Mesenteric fat pad (tissue), 1 donor: ENCODE measurements at places on chromosomes 3 and 15. TPM values are rescaled to one million over a fixed set of nuclear protein-coding genes. Genes with fewer than 3 reads are reported as not detected.

GRCh38 chr15:54812383-54812782 is 384.4 kb downstream of the RSL24D1 start:
- no peak for DNase-seq

DNA sequence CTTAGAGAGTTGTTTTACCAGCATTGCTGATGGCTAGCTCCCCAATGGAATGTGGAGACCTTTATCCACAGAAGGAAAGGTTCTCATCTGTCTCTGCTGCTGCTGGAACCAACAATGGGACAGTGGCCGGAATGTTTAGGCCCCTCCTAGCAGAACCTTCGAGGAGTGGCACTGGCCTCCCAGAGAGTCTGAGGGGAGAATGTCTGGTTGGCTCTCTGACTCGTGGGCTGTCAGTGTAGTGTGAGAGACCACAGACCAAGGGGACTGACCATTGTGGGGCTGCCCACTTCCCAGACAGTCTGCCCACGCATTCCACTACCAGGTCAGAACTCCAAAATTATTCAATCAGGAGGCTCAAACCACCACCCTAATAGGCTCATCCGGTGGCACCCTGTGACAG is 5.1 kb downstream of the RASL12 start:
- no peak for DNase-seq

DNA sequence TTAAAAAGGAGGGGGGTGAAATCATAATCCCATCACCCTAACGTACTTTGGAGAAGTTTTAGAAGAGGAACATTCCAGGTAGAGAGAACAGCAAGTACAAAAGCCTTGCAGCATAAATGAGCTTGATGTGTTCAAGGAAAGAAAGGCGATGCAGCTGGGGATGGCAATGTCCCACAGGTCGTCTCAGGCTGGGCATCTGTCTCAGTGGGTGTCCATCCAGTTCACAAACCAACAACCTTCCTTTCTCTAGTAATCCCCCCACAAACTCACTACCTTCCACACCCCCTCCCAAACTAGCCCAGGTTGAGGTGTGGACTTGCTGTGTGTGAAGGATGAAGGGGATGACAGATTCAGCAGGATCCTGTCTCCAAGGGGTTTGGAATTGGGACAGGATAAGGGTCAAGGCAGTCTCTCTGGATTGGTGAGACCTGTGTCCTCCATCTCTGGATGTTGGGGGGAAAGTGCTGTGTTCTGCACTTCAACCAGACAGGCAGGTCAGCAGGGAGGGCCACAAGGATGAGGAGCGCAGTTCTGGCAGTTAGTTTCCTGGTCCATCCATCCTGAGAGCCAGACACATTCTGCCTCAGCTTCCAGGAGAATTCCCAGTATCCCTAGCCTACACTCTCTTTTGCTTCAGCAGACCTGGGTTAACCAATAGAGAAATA is 1.7 kb upstream of the ESYT3 start:
- peak; percentile 35 for DNase-seq

DNA sequence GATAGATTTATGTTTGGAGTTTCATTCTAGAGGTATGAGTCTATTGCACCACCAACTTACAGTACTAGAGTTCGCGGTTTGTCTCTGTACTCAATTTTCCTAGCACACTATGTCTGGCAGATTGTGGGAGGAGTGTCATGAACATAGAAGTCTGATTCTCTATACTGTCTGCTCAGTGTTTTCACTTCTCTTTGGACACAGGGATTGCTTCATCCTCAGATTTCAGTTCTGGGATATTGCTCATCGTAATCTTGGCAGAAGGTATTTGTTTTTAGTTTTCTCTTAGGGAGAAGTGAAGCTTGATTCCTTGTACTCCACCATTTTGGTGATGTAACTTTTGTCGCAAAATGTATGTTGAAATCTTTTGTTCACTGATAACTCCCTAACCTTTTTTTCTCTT is 27.8 kb upstream of the AZI2 start:
- no peak for DNase-seq

The KLHL40 gene
- total RNA-seq = not detected

DNA sequence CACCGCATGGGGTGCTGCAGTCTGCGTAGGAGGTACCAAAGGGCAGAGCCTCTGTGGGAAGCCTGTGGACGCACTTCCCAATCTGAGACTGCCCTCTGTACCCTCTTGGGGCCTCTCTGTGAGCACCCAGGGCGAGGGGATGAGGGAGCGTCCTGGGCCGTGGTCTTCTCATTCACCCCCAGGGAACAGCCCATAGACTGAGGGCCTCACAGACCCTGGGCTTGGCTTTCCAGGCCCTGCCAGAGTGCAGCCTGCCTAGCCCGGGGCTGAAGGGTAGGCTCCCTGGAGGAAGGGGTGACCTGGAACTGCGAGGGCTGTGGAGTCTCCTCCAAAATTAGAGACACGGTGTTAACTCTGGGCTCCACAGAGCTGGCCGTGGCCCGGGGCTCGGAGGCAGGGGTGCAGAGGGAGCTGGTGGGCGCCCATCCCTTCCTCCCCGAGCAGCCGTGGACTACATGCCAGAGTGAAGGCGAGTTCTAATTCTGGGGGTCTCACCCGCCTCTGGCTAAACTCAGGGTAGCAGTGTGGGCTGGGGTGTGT is 468 bp upstream of the SPTBN5 start:
- no peak for DNase-seq
